ENCODE measurements at places on chromosomes 3 and 15.

GRCh38 chr3:124203292-124203691 is 211.4 kb upstream of the ROPN1 start:
- peak; percentile 40 for DNase-seq

DNA sequence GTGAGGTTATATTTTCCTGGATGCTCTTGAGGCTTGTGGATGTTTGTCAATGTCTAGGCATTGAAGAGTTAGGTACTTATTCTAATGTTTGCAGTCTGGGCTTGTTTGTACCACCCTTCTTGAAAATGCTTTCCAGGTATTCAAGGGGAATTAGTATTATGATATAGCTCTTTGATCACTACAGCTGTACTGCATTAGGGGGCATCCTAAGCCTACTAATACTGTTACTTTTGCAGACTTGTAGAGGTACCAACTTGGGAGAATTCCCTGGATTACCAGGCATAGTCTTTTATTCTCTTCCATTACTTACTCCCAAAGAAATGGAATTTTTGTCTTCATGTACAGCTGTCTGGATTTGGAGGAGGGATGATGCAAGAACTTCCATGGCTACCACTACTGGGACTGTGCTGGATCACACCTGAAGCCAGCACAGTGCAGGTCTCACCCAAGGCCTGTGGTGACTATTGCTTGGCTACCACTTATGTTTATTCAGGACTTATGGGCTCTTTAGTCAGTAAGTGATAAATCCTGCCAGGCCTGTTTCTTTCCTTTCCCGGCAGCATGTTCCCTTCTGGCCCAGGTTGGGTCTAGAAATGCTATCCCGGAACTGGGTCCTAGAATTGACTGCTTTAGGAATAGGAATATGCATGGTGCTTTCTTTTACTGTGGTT is 402.9 kb downstream of the IL20RB start:
- no peak for DNase-seq

DNA sequence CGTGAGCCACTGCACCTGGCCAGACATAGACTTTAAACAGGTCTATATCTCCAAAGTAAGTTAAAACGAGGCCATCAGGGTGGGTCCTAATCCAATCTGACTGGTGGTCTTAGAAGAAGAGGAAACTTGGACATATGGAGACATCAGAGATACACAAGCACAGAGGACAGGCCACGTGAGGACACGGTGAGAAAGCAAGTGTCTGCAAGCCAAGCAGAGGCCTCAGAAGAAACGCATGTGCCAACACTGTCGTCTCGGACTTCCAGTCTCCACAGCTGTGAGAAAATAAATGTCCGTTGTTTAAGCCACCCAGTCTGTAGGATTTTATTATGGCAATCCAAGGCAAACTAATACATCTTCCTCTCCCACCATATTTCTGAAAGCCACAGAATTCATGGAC is 43.9 kb downstream of the MRPL46 start:
- no peak for DNase-seq

DNA sequence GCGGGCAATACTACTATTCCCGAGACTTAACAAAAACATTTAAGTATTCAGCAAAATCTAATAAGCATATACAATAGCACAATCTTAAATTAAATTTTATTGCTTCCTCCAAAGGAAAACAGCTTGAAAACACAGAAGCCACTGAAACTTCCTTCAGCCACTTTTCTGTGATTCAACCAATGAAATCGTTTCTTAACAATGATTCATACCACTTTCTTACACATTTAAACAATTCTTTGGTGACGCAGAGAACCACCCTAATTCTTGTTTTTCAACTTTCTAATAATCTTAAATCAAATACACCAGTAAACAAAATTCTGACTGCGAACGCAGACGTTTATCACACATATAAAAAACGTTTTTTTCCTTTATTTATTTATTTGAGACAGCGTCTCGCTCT is 4.1 kb downstream of the TJP1 start:
- no peak for DNase-seq

DNA sequence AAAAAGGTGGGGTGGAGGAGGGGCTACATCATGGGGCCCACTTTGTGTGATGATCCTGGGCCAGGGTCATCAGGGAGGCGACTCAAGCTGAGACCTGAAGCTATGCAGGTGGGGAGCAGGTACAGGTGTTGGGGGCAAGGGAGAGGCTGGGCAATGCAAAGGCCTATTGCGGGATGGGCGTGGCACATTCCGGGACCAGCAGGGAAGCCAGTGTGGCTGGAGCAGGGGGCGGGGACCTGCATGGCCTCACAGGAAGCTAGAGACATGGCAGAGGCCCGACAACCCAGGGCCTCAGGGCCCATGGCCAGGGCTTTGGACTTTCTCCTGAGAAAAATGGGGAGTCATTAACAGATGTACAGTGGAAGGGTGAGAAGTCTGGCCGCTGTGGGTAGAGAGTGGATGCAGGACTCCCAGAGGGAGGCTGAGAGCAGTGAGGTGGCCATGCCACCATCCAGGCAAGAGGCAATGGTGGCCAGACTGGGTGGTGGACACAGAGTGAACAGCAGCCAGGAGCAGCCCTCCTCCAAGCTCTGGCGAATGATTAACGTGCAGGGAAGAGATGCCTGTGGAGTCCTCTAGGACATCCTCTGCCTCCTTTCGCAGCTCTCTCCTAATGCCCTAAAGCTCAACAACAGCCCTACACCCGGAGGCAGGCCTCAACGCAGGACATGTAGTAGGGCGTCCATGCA is 122.6 kb upstream of the ATP2B2 start:
- DNase-seq: no peak

GRCh38 chr15:95864467-95864886 is 466.0 kb upstream of the NR2F2 start:
- no peak for DNase-seq

- no peak for DNase-seq
Observed at GRCh38 chr15:40695469-40695890, 506 bp downstream of the RAD51 start.

DNA sequence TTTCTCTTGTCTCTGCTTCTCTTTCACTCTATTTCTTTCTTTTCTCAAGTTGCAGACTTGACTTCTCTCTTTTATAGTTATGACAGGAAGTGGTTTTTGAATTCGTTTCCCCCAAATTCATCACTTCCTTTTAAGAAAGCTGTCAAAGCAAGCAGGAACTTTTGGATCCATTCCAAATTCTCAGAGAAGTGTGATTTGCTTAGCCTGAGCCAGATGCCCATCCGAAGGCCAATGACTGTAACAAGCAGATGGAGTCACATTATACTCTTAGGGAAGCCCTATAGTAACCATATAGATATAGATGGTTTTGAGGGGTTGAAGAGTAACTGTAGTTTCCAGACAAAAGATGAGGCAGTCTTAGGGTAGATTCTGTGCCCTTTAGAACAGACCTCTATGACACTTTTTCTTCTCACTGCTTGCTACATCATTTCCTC is 592.0 kb upstream of the KCNMB2 start:
- DNase-seq: no peak

- DNase-seq: no peak
Observed at GRCh38 chr3:12644331-12644937, 19.5 kb downstream of the RAF1 start.

DNA sequence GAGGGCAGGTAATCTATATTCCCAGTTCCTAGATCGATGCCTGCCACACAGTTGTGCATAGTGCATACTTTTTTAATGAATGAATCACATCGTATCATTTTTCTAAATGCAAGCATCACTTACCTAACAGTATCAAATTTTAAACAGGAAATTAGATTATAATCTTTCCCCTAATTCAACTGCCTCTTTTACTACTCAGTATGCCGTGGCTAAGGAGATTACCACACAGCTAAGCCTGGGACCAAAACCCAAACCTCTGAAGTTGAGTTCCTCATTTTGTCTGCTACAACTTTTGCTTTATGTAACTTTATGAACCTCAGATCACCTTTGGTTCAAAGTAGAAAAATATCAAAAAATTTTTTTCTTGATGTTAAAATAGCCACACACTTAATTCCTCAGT is 53.2 kb upstream of the FNDC3B start:
- DNase-seq: no peak

DNA sequence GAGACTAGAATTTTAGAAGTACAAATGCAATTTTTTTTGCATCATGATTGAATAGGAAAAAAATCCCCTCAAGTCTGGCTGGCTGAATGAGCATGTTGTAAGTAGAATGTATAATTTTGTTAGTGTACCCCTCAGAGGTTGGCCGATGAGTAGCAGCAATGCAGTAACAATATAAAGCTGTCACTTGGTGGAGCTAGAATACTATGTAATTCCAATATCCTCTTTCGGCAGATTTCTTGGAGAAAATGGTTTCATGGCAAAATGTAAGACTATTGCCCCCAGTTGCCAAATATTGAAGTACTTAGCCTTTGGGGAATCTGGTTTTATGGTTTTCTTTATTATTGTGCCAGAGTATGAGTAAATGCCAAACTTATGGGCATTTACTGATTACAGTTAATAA is 39.8 kb upstream of the SGO1 start:
- DNase-seq: peak; percentile 64

- no peak for DNase-seq
Observed at GRCh38 chr3:186514296-186515002, 29.7 kb downstream of the CRYGS start.

DNA sequence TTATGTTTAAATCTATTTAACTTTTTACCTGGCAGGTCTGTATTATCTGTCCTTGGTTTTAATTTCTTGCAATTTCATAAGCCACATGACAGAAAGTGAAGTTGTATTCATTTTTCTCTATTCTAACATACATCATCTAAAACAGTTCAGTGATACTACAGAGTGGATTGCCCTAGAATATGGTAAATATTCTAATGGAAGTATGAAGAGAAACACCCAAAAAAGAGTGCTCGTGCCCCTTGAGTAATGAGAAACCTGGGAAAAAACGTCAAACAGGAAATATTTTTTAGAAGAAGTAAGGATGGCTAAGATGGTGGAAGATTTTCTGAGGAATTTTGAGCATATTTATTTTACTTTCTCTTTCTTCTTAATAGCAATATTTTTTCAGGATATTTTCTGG is 261.1 kb upstream of the CBLB start:
- DNase-seq: no peak

- DNase-seq: no peak
Observed at GRCh38 chr3:195537995-195538394, 5.1 kb downstream of the PPP1R2 start.

- no peak for DNase-seq
Observed at GRCh38 chr3:189071446-189071845, 100.3 kb upstream of the TPRG1 start.

GRCh38 chr15:45254405-45254804 is 2.4 kb downstream of the SLC28A2 start:
- no peak for DNase-seq

GRCh38 chr15:39172380-39173281 is 408.2 kb upstream of the THBS1 start:
- no peak for DNase-seq

GRCh38 chr3:126350502-126351085 is 6.6 kb downstream of the KLF15 start:
- no peak for DNase-seq

DNA sequence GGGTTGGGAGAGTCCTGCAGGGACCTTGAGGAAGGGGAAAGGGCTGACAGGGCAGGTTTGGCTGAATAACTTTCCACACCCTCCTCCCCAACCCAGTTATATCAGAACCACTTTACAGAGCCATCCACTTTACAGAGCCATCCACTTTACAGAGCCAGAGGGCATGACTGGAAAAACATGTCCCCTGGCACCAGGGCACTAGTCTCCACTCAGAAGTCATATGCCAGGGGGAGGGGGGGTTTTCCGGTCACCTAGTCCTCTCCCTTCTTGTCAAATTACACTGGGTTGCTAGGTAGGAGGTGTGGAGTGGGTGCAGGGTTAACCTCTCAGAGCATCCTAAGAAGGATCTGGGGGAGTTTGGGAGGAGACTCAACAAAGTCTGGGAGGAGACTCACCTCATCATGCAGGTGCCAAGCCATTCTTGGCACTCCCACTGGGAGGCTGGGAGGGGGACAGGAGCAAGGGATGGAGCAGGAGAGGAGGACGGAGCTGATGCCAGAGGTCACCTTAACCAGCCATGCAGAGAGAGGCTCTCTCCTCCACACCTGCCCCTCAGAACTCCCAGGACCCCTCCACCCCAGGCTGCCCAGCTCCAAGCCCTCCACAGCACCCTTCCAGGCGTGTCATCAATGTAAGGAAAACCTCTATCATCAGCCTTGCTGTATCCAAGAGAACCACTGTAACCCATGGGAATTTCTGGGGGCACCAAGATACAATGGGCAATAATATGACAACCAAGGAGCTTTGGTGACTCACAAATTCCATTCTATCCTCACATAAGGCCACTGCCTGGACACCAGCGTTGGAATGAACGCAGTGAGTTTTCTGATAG is 1.7 kb downstream of the LRRC2 start:
- DNase-seq: no peak

GRCh38 chr15:77455696-77456321 is 35.1 kb downstream of the HMG20A start:
- no peak for DNase-seq

- no peak for DNase-seq
Observed at GRCh38 chr3:141441381-141442364, 45.2 kb upstream of the RASA2 start.

Data from SK-N-DZ (cell line).